ENCODE measurements at places on chromosomes 4 and X.

DNA sequence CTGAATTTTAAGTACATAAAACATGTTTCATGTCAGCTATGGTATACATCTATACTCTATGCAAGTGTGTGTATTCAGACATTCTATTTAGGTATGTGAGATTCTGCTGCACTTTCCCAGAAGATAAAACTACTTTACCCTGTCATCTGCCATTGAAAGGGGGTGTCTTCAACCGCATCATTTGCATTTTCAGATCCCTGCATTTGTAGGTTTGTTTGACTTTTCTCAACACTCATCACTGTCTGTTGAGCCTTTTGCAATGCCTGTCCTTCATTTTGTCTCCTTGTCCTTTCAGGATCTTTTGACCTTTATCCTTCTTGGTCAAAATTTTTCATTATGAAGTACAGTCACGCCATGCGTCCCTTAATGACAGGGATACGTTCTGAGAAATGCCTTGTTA lies 103.5 kb downstream of the TMA16 start:
- DNase-seq, result no peak

DNA sequence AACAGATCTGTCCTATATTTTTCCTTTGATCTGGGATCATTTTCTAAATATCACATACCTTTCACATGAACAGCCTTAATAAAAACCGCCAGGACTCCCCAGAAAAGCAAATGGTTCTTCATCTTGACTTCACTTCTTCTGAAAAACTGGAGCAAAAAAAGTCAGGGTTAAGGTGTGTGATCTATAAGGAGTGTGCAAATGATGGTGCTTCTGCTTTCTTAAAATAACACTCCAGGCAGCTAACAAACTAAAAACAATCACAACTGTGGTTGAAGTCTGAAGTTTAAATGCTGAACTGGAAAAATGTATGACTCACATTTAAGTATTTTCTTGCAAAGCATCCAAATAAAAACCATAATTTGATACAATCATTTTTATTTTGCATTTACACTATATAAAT lies at the start of gene JCHAIN:
TSS of gene JCHAIN (minus strand) at position 140 of the 400 bp plus-strand sequence. CDS start at position 122, 18 bp downstream.
- no peak for DNase-seq

- no peak for DNase-seq
Measured at GRCh38 chr4:54548098-54548620, 109.6 kb upstream of the KIT start.

- DNase-seq, result no peak
Measured at GRCh38 chr4:1635464-1635863, 48.6 kb downstream of the FAM53A start.

DNA sequence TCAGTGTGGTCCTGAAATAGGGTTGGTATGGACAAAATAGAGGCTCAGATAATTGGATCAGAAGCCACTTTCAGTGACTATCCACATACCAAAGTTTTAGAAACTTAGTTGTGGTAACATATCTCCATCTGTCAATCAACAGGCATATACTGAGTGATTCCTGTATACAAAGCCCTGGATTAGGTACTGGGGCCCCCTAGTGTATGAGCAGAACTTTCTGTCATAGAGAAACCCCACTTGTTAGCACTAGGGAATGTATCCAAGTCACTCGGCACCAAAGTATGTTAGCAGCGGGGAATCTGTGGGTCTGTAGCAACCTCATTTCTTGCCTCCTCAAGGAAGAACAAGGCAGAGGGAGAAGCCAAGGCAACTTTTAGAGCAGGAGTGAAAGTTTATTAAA lies 50.7 kb downstream of the MAP7D3 start:
- DNase-seq, result peak; percentile 8

DNA sequence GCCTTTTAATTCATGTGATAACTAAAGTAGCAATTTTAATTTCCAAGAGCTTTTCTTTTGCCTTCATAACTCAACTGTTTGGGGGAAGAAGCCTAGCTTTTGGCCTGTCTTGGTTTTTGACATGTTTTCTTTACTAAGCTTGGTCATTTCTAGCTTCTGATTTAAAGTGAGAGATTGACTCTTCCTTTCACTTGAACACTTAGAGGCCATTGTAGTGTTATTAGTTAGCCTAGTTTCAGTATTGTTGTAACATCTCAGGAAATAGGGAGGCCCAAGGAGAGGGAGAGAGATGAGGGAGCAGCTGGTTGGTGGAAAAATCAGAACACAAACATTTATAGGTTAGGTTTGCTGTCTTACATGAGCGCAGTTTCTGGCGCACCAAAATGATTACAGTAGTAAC lies 44.8 kb downstream of the DCLK2 start:
- no peak for DNase-seq

DNA sequence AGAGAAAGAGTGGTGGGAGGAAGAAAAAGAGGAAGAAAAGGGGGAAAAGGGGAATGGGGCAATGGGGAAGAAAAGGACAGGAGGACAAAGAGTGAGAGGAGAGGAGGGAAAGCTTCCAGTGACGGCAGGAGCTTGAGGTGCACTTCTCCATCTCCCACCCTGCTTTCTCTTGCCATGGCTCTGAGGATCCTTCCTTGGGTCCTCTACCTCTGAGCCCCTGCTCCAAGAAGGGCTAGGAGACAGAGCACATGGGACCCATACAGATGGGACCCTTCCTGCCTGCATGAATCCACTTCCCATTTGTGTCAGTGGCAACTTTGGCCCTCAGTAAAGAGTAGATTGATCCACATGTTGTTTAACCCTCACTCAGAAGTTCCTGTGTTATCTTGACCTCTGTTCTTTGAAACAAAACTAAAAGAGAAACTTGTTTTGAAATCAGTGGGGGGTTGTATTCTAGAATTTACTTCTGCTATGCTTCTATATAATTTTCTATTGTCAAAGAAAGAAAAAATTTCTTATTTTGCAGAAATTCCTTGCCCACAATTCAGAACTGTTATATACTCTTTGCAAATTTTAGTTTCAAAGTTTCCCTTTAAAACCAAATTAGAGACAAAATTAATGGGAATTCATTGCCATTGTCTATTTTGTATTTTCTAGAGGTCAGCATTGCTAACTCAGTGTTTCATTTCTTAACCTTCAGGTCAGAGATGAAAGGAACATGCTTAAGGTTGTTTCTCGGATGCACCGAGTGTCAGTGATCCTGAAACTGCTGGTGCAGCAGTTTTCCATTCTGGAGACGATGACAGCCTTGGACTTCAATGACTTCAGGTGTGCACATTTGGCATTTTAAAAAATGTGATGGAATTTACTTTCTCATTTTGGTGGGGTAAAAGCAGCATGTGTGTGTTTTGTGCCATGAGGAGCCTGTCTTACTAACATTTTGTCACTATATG lies 5.0 kb downstream of the TDO2 start:
- no peak for DNase-seq

DNA sequence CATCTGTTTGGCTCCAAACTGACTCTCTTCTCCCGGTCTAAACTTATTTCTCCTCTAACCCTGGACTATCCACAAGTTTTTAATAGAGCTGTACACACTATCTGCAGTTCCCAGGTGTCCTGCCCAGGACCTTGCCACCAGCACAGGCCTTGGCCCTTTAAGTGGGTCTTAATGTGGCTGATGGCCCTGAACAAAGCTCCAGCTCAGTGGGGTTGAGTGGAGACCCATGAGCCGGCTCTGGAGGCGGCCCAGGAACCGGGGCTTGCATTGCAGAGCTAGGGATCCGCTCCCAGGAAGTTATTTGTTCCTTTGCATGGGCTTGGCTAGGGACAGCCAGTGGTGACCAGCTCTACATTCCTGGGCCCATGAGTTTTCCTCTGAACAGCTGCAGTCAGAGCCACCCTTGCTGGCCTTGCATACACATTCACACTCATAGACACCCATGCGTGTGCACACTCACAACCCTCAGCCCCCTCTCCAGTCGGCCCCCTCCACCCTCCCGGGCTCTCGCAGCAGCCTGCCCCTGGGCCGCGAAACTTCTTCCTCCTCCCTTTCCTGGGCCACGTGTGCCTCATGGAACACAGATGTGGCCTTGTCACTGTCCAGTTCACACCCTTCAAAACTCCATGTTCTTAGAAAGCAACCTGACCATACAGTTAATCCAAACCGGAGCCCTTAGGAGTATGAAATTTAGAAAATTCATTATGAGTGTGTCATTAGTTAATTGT lies 58.2 kb downstream of the GPR143 start:
- no peak for DNase-seq

DNA sequence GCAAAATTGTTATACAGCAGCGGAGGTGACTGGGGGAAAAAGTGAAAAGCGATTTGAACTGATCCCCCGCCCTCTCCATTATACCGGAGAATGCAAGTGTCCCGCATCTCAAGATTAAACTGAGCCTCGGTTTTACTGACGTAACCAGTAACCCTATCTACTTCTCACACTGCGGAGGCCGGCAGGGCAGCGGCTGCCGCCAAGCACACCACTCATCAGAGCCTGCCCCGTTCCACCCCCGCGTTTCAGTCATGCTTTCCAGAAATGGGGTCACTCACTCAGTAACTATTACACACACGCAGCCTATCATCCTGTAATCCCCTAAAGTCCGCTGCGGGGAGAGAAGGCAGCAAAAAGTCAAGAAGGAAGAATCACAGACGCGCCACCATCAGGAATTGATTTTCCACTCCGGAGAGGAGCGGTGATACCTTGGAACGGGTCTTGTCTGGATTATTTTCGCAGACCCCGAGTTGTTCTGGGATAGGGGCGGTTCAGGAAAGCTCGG lies 1.4 kb downstream of the RPS6KA3 start:
- no peak for DNase-seq

DNA sequence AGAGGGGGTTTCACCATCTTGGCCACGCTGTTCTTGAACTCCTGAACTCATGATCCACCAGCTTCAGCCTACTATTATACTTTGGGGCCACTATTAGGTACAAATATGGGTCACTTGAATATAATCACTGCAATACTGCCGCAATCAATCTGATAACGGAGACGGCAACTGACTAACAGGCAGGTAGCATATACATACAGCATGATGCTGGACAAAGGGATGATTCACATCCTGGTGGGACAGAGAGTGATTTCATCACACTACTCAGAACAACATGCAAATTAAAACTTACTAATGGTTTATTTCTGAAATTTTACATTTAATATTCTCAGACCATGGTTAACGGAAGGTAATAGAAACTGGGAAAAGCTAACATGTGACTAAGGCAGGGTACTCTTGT lies 10.9 kb downstream of the LRBA start:
- DNase-seq, result no peak

- DNase-seq, result no peak
Measured at GRCh38 chr4:109155682-109156283, 146.7 kb downstream of the COL25A1 start.

DNA sequence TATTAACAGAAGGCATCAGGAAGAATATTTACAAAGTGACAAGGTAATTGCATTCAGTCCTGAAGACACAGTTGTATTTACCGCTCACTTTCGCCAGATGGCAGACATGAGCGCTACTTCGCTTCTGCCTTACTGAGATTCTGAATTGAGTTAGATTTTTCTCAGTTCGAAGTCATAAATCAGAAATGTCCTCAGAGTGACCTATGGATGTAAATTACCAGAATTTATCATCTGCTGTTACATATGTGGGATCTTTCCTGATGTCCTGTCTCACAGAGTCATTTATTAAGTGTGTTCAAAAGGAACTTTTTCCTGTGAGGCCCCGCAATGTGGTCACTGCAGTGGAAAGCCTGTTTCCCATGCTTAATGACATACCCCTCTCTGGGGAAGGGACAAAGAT lies 97.3 kb upstream of the DCLK2 start:
- DNase-seq, result peak; percentile 15

DNA sequence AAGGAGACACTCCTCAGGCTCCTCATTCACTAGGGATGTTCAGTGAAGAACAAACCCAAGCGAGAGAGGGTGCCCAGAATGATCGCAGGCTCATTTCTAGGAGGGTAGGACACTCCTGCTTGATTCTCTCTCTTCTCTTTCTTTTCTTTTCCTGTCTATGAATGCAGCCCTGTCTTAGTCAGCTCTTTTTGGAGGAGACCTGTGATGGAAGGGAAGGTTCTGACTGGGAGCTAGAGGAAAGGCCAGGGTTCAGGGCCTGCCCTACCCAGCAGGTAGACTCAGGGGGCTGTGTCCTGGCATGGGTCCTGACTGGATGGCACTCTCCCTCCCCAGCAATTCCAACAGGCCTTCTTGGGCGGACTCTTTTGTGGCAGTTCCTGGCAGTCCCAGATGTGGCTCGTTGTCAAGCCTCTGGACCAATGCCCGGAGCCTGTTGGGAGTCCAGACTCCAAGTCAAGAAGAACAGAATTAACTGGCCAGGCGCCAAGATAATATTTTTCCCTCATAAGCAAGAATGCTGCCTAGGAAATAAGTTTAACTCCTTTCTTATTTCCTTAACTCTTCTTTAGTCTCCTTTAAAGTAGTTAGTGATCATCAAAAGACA lies 139.4 kb upstream of the SCML1 start:
- DNase-seq, result no peak

DNA sequence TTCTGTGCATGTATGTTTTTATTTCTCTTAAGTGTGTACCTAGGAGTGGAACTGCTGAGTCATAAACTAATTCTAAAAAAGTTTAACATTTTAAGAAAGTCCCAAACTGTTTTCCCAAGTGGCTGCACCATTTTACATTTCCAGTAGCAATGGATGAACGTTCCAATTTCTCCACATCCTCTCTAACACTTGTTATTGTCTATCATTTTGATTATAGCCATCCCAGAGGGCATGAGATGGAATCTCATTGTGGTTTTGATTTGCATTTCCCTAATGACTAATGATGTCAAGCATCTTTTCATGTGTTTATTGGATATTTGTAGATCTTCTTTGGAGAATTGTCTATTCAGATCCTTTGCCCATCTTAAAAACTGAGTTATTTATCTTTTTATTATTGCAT lies 82.5 kb downstream of the PPEF1 start:
- no peak for DNase-seq

DNA sequence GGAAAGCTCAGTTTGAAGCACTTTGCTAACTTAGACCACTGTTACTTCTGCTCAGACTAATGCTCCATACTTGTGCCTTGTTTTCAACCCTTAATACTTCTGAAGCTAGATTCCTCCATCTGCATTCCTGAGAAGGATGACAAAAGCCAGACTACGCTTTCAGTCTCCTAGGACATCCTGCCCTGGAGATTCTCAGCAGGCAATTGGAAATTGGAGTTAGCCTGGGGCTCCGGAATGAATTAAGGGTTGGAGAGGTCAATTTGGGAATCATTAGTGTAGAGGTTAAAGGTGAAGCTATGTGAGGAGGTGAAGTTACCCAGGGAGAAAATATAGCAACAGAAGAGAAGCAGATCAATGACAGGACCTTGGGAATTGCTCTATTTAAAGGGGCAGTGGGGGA lies 215.9 kb upstream of the MBNL3 start:
- DNase-seq, result no peak

All from AML-193 (cell line).